ENCODE measurements at places on chromosomes 7 and 10.

- no peak for DNase-seq
Observed at GRCh38 chr7:135726911-135727673, 894 bp downstream of the SLC13A4 start.

DNA sequence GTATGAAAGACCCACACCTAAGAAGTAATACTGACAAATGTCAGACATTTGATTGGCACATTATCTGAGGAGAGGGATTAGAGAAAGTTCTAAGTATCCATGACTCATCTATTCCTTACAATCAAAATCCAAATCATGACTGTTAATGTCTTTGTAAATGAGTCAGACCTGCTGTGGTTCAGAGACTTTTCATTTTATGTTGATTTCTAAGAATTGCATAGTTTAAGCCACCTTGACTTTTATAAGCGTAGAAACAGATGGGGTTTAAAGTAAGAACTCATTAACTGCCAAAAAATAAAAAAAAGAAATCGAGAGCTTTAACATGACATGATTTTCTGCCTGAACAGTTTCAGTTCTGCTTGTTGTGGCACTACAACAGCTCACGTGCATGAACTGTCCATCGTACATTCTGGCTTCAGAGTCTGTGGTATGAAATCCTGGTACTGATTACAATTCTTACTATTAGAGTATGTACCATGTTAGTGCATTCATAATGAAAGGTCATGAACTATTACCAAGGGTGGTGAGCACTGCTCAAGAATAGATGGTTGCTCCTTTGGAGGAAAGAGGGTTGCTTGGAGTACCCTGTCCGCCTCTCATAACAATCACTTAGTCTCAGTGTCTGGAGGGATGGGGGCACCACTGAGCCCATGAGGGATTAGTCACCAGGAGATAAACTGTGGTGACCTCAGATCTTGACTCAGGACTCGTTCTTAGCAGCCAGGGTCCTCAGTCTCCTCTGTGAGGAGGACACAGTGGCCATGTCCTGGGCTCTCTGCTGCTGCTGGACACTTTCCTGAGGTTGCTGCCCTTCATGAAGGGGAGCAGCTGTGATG is 42.2 kb downstream of the ACSM6 start:
- DNase-seq = no peak

- DNase-seq = no peak
Observed at GRCh38 chr10:98340940-98341310, 72.9 kb upstream of the LOXL4 start.

- DNase-seq = no peak
Observed at GRCh38 chr7:91019686-91020385, 244.4 kb upstream of the FZD1 start.

- no peak for DNase-seq
Observed at GRCh38 chr7:19463581-19463980, 245.3 kb downstream of the POLR1F start.

- DNase-seq = no peak
Observed at GRCh38 chr7:47327346-47327697, 254.6 kb downstream of the TNS3 start.

- DNase-seq = no peak
Observed at GRCh38 chr7:102094316-102094650, 192.4 kb upstream of the SH2B2 start.

GRCh38 chr10:19811540-19811939 is 4.7 kb upstream of the PLXDC2 start:
- no peak for DNase-seq
